ENCODE measurements at places on chromosomes 2 and 18.

DNA sequence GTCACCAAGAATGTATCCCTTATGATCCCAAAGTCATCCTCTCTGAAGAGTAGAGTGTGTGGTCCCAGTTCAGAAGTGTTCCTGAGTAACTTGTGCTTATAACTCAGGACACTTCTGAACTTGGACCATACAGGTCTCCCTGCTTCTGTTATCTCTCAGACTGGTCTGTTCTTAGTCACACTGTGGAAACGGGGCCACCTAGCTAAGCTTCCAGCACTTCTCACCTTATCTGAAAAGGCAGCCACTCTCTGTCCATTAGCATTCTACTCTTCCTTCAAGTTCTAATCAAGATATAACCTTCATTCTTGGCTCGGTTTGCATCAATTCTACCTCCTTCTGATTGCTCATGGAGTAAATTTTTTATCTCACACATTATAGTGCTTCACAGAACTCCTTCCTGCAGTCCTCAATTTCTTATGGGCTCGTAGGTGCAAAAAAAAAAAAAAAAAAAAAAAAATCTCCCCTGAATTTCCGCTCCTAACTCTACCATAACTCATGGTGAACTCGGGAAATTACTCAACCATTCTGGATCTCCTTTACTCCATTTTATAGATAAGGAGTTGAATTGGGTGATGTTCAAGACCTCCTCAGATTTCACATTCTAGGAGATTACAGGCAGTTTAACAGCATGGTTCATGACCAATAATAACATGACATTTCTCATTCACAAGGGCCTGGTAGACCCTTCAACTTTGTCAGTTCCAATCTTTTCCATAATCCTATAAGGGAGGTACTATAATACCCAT lies 108.4 kb downstream of the TACR1 start:
- no peak for DNase-seq

GRCh38 chr18:47175283-47175897 lies 774 bp downstream of the IER3IP1 start:
- DNase-seq: no peak

- DNase-seq: no peak
Measured at GRCh38 chr2:131077966-131078365, 15.3 kb downstream of the FAM168B start.

DNA sequence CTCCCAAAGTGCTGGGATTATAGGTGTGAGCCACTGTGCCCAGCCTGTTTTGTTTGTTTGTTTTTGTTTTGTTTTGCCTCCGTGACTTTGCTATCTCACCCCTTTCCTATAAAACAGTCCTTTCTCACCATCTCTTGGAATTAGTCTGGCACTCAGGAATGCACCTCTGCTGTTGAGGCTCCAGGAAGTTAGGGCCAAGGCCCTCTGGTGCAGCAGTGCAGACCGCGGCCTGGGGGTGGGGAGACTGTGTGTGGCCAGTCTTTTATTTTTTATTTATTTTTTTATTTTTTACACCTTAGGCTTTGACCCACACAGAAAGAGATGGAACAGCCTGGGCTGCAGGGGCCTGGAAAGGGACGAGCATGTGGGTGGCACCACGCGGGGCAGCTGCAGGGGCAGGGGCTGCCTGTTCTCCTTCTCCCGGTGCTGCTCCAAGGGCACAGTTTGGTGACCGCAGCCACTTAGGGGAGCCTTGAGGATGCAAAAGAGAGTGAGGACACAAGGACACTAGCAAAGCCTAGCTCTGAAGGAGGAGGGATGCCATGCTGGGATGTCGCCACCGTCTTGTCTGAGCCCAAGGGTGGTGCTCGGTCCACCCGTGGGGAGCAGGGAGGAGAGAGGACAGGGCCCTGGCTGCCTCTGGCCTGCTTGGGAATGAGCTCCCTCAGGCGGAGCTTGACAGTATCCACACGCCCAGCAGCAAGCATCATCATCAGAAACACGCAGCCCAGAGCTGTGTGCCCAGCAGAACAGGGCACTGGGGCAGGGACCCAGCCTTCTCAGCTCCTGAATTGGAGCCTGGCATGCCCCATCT lies 19.4 kb upstream of the ALPI start:
- DNase-seq: no peak

DNA sequence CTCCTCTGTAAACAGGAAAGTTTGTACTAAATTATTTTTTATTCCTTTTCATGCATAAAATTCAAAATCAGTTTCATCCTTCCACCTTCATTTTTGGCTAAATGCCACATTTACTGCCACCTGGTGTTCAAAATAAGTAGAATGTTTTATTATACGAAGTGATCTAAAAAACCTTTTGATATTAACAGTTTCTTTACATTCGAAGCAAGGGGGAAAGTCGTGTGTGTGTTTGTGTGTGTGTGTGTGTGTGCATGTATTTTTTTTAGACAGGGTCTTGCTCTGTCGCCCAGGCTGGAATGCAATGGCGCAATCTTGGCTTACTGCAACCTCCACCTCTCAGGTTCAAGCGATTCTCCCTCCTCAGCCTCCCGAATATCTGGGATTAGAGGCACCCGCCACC lies 9.0 kb upstream of the SCN9A start:
- no peak for DNase-seq

GRCh38 chr2:23622966-23623675 lies 238.1 kb downstream of the KLHL29 start:
- no peak for DNase-seq

- DNase-seq: no peak
Measured at GRCh38 chr2:3102081-3102921, 275.3 kb downstream of the EIPR1 start.

- no peak for DNase-seq
Measured at GRCh38 chr2:10241641-10242430, 60.9 kb upstream of the HPCAL1 start.

- no peak for DNase-seq
Measured at GRCh38 chr2:25054720-25055119, 12.8 kb downstream of the EFR3B start.

DNA sequence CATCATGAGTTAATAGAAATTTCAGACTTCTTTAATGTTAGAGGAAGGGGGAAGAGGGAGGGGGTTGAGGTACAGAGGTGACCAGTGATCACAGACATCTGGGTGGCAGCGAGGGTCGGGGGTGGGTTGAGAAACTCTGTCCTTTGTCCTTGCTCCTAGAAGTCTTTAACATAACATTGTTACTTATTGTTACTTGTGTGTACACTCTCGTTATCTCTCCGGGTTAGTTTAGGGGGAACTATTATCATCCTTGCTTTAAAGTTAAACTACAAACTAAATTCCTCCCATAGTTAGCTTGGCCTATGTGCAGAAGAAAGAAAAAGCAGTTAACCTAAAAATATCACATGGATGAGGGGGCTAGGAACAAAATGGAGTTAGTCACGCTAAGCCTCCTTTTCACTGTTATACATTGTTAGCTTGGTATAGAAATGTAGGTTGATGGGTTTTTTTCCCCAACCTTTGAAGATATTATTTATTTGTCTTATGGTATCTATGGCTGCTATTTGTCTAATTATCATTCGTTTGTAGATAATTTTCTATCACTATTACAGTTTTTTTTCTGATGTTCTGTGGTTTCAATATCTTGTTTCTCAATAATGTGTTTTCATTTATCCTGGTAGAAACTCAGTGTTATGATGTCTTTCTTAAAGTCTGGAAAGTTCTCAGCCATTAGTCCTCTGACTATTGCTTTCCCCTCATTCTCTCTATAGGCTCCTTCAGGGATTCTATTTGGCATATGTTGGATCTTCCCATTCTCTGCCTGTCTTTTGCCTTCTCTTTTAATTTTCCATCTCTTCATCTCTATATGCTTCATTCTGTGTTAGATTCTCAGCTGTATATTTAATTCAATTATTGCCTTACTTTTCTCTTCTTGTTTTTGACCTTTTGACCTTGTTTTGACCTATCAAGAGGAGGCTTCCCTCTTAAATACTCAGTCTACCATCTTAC lies 13.2 kb upstream of the B4GALT6 start:
- DNase-seq: no peak
